ENCODE measurements at places on chromosomes 5 and 9.
A peak's percentile ranks its signal among the peaks of the same experiment; 100 is the strongest.

DNA sequence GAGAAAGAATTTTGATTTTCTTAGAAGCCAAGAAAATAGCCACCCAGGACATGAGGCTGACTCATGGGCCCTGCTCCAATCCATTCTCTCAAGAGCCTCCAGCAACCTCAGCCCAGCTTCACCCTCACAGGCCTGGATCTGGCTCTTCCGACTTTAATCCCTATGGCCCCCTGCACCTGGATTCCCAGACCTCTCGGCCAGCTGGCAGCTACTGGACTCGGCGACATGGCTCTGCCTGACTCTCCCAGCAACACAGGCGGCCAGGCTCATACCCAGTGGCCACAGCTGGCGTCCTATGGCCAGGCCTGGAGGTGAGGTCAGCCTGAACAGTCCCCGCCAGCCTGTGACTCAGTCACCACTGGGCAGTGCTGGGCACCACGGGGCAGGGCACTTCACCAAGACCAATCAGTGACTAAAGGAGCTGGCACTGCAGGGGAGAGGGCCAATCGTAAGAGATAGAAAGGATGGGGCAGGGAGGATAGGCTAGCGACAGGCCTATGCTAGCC, 6.2 kb upstream of the PDLIM4 start:
- no peak for DNase-seq

- no peak for DNase-seq
These were observed 96.3 kb downstream of the CDH18 start for GRCh38 chr5:19891658-19892057.

GRCh38 chr9:117720555-117720954, 16.4 kb downstream of the TLR4 start:
- DNase-seq: no peak

- no peak for DNase-seq
These were observed 2.6 kb upstream of the PBX3 start for GRCh38 chr9:125744616-125745015.

DNA sequence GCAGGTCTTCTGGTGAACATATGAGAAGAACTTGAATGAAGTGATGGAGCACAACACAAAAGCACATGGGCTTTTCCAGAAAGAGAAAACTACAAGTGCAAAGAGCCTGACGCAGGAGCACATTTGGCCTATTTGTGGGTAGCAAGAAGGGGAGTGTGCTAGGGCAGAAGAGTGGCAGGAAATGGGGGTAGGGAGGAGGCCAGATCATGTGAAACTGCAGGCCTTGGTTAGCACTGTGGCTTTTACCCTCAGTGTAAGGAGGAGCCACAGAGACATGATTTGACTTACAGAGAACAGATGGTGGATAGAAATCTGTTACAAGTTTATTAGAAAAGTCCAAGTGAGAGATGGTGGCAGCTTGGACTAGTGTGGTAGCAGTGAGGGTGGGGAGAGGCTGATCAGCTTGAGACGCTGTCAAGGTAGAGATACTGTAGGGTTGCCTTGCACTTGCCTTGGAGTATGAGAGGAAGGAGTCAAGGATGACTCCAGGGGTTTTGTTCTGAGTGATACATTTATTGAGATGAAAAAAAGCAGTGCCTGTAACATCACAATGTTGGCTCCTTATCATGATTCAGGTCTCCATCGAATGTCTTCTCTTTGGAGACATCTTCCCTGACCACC, 126.7 kb downstream of the PPP2R2B start:
- DNase-seq: peak; percentile 3

DNA sequence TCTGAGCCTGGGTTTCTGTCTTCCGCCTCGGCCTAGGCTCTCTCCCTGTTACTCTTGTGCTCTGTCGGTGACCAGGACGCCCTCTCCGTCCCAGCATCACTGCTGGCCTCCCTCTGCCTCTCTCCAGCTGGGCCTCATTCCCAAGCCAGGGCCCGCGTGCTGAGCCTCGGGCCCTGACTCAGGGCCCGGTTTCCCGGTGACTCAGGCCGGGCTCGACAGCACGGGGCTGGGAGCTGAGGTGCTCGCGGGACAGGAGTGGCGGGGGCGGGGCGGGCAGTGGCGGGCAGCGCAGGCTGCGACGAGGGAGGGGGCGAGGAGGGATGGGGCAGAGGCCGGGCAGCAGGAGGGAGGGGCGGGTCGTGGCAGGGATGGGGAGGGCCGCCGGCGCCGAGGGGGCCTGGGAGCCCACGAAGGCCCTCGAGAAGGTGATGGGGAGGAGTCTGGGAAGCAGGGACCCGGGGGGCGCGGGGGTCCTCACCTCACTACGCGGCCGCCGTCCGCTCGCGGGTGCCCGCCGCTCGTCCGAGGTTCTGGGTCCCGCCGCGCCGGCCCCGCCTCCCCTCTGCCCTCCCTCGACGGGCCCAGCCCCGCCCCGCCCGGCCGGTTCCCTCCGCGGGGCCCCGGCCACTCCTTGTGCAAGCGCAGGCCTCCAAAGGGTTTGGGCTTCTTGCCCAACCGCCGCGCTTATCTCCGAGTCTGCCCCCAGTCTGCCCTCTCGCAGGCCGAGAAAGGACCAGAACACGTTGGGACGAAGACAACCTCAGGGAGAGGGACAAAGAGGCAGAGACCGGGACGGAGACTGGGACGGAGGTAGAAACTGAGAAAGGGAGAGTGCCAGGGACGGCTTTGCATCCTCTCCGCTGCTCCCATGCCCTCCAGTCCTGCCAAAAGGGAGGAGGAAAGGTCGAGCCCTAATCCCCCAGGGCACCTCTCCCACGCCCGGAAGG, at the start of gene ARAP3:
Gene ARAP3 (minus strand): TSS at position 536 of the 947 bp plus-strand sequence. CDS start 1,744 bp downstream, outside the sequence.
- no peak for DNase-seq

- DNase-seq: no peak
These were observed 17.0 kb downstream of the MYO10 start for GRCh38 chr5:16918891-16919671.

- no peak for DNase-seq
These were observed 16.2 kb downstream of the DIAPH1 start for GRCh38 chr5:141602606-141603005.

DNA sequence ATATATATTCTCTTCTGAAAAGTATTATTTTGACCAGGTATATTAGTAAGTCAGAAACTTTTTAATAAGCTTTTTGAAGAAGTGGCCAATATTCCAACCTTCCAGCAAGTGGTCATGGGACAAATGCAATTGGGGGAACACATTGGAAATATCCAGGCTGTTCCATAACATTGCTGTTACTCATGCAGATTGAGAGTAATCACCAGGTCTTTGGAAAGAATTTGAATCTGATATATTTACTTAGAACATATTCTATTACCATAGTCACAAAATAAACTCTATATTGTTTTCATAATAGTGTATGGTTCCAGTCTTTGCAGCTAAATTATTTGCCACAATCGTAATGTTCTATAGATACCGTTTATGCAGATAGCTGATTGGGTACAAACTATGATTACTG, 102.8 kb downstream of the TAF11L14 start:
- no peak for DNase-seq

GRCh38 chr5:57442080-57442839, 40.4 kb downstream of the ACTBL2 start:
- no peak for DNase-seq

- no peak for DNase-seq
These were observed 71.0 kb downstream of the MED10 start for GRCh38 chr5:6307304-6307703.

GRCh38 chr9:114027159-114027862, 50.8 kb downstream of the AMBP start:
- DNase-seq: no peak

DNA sequence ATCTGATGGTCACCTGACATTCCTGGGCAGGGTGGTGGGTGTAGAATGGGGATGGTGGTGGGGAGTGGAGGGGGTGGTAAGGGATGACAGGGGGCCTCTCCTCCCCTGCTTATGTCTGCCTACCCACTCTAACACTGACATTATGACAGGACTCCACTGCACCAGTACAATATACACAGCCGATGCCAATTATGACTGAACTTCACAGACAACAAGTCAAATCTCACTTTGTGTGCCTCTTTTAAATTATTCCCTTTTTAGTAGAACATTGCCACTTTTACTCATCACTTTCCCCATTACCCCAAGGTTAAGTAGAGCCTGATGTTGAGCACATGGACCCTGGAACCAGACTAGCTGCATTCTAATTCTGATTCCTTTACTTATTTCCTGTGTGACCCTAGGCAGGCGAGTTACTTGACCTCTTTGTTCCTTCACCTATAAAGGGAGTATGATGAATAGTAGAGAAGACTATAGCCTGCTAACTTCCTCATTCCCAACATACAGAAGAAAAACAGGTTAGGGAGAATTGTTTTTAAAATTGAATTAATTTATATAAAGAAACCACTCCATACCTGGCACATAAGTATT, 464.7 kb downstream of the DMRT2 start:
- DNase-seq: no peak

DNA sequence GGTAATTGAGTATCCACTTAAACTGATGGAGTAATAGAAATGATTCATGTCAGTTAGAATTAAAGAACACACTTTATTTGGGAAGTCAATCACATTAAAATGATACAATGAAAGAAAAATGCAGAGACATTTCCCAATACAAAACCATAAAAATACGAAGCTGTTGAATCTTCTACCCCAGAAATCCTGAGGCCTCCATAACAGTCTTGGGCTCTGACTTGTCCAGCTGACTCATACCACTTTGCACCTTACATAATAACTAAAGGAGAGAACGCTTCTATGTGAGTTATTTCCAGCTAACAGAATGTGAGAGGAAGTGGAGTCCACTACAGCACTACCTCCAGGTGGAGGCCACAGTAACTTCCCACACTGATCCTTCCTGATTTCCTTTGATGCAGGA, 305.0 kb downstream of the MRPS30 start:
- DNase-seq: no peak

DNA sequence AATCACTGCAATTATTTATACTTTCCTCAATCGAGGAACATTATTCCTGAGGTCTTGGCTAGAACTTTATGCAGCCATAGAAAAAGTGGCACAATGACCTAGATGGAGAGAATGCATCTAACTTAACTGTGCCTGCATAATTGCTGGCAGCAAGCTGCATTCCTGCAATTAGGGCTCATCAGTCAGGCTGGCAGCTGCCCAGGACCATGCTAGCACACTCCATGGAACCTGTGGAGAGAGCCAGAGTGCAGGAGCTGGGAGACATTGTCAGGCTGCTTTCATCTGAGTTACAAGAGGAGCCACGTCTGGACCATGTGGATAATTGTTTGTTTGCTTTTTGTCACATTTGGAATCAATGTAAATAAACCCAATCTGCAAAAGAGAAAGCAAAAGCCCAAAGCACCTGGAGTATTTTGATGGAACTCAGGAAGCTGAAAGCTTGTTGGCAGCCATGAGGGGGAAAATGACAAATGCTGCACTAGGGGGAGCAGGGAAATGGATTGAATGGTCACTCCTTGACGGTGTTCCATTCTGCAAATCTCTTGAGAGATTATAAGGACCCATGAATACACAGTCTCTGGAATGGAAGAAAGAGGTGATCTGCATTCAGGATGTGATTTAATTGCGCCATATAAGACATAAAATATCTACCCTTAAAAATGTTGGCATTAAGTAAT, 839.9 kb downstream of the MAT2B start:
- no peak for DNase-seq

DNA sequence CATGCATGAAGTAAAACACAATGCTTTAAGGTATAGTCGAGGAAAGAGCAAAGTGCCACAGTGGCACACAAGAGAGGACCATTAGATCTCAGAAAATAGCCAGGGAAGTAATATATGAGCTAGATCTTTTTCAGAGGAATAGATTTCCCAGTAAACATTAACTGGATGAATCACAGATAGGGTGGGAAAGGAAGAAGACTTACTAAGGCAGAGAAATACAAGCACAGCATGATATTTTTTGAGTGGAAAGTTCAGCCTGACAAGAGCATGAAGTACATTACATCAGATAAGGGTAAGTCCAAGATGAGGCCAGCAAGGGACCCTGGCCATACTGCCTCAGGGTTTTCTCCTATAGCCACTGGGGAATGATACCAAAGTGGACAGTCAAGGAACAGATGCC, 804.6 kb upstream of the DMAC1 start:
- no peak for DNase-seq

GRCh38 chr5:74394916-74395880, 245.3 kb downstream of the ENC1 start:
- no peak for DNase-seq

DNA sequence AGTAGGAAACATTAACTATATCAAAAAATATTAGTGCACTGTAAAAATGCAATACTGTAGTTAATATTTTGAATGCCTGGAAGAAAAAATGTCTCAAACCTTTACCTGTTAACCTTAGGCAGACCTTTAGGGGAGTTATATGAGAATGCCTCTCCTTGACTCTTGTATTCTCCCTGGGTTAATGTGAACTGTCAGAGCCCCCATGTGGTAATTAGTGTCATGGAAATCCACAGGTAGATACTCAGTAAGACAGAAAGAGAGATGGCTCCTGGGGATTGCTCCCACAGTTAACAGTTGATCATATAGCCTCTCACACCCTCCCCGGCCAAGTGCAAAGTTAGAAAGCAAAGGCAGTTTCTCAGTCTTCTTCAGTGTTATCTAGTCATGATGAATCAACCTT, 742.8 kb downstream of the NR2F1-AS1 start:
- DNase-seq: no peak

DNA sequence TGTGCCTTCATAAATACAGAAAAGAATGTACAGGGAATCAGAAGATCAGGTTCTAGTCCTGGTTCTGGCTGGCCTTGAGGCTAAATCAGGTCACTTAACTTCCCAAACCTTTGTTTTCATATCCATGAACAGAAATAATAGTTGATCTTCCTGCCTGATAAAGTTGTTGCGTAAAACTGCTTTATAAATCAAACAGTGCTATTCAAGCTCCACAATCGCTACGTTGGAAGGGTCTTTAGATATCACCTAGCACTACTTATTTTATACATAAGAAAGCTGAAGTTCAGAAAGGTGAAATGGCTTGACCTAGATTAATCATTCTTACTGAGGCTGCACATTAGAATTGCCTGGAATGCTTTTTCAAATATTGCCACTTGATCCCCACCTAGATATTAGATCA, 36.3 kb upstream of the GCNT4 start:
- no peak for DNase-seq
